ENCODE measurements at places on chromosomes 11 and 22. TPM values are rescaled to one million over a fixed set of nuclear protein-coding genes. Genes with fewer than 3 reads are reported as not detected.

The PRR33 gene
- total RNA-seq = not detected

The OR4A16 gene
- not detected for total RNA-seq

The ARHGAP20 gene
- 0.06 TPM for total RNA-seq

The GAS2 gene
- 13.4 TPM for total RNA-seq

The SBF2 gene
- total RNA-seq = 7.8 TPM

The GRAP2 gene
- 0.75 TPM for total RNA-seq

The FLRT1 gene
- total RNA-seq = 0.16 TPM
